ENCODE measurements at places on chromosomes 5 and 9.

DNA sequence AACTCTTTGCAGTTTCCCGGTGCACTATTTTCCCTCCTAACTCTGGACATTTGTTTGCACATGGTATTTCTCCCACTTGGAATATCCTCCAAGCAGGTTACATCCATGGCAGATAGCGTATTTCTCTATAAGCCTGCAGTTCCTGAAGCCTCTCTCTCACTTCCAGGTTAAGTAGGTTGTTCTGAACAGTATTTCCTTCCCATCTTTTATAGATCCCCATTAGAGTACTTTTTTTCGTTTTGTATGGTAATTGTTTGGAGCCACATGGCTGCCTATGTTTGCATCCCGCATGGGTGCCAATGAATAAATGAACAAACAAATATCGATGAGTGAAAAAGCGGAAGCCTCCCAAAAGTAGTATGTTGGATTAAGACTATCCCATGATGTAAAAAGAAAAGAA, 113.4 kb upstream of the IQGAP2 start:
- DNase-seq = no peak

DNA sequence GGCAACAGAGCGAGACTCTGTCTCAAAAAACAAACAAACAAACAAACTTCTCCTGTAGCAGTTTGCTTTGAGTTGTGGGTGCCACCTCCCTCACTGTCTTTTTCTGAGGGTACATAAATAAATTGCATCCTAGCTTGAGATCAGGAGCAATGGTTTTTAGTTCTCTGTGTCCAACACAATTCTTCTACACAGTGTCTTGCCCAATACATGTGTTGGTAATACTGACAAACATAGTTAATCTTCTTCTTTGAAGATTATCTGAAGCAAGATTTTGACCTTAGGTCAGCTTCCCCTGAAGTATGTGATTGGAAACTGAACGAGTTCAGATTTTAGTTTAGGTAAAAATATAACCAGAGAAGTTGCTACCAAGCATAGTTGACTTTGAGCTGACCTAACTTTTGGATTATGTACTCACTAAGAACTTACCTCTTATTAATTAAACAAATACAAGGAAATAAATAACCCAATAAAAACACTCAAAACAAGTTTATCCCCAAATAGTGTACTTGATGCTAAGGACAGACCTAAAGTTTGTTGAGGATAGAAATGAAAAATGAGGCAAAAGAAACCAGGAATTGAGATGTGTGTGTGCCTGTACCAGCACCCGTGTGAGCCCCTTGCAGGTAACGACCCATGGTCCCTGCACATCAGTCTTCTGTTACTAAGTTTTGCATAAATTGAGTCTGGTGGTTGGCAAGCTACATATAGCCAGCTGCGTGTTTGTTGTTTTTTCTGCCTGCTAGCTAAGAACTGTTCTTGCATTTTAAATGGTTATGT, 16.2 kb downstream of the TJP2 start:
- no peak for DNase-seq

DNA sequence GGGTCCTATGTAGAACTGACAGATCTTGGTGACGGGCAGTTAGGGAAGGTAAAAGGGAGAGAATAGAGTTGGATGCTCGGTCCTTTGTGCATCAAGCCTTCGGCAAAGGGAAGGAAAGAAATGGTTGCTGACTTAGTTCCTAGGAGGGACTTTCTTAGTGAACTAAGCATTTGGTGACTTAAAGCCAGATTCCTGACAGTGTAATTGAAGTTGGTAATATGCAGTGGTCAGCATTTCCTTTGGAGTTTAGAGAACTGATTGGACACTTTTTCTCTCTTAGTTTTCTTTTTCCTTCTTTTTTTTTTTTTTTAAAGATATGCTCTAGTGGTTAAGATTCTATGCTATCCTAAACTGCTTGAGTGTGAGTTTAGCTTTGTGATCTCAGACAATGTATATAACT, 2.3 kb downstream of the CLTA start:
- DNase-seq = no peak

GRCh38 chr5:16538006-16538405, 72.4 kb upstream of the ZNF622 start:
- DNase-seq = no peak

DNA sequence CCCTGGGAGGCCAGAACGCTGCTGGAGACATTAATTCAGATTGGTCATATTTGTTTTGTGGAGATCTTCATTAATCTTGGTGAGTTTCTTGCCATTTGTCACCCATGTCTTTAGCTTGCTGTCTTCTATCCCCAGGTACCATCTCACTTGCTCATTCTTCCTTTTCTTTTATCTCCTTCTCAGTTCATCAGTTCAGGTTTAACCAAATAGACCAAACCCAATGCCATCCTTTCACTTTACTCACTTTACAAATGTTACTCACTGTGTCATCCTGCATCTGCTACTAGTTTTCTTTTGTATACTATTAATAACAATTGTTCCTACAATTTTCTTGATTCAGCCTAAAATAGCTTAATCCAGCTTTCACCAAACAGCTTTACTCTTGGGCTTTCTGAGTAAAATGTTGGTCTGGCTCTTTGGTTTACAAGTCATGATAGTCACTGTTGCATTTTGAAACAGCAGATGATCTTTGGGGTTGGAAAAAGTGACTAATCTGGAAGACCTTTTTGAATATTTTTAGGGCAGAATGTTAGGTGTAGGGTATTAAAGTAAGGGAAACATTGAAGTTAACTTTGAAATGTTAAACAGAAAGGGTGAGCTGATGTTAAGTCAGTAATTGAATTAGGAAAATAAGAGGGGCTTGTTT, 246.9 kb downstream of the ZSWIM6 start:
- DNase-seq = no peak

DNA sequence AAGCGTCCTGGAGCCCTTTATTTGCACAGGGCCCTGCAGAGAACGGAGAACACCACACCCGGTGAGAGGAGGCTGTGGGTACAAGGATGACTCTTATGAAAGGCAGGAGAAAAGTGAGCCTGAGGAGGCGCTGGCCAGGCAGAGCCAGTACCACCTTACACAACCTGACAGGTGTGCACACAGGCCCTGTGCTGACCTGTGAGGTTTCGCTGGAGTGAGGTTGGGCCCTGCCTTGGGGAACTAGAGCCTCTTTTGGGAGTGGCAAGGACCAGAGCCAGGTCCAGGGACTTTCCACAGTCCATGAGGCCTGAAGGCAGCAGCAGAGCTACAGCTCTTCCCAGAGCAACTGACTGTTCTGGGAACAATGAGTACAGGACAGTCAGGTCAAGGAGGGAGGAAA, 3.1 kb downstream of the SRD5A1 start:
- no peak for DNase-seq

- no peak for DNase-seq
Measured at GRCh38 chr5:42828671-42829070, 17.0 kb upstream of the SELENOP start.

- peak; percentile 7 for DNase-seq
Measured at GRCh38 chr5:45793638-45794532, 97.7 kb upstream of the HCN1 start.

- peak; percentile 46 for DNase-seq
Measured at GRCh38 chr5:126947146-126948010, 83.0 kb downstream of the MARCHF3 start.

GRCh38 chr9:36150574-36151315, 14.2 kb downstream of the GLIPR2 start:
- DNase-seq = no peak

- DNase-seq = no peak
Measured at GRCh38 chr5:132459983-132460838, 30.4 kb downstream of the IRF1 start.

DNA sequence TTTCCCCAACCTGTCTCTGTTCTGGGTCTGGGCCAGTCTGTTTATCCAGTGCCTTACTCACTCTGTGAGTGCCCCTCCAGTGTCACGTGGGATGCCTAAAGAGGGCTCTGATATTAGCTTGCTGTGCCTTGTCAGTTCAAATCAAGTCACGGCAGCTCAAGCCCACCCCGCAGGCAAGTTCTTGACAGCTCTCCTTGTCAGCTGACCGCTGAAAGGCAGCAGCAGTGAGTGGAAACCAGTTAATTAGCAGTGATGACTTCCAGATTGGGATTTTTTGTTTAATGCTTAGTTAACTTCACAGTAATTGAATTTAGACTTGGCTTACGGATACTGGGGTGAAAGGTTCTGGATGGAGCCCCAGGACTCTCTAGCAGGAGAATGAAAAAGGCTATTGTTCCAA, 210.1 kb downstream of the PSAT1 start:
- no peak for DNase-seq

- no peak for DNase-seq
Measured at GRCh38 chr9:72471096-72471495, 50.3 kb upstream of the TMC1 start.

Data from GM13977 (cell line).